ENCODE measurements at places on chromosomes 4 and X.
A peak's percentile ranks its signal among the peaks of the same experiment; 100 is the strongest.

GRCh38 chrX:100085846-100086245 lies 324.2 kb downstream of the PCDH19 start:
- no peak for DNase-seq

- no peak for DNase-seq
Measured at GRCh38 chr4:144356941-144357381, 216.4 kb upstream of the GYPA start.

DNA sequence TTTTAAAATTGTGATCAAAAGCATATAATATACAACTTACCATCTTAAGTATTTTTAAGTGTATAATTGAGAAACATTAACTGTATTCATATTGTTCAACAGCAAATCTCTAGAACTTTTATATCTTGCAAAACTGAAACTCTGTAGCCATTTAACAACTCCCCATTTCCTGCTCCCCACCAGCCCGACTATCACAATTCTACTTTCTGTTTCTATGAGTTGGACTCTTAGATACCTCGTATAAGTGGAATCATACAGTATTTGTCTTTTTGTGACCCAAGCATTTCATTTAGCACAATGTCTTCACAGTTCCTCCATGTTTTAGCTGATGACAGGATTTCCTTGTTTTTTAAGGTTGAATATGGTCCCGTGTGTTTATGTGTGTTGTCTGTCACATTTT lies 106.0 kb downstream of the LRBA start:
- no peak for DNase-seq

DNA sequence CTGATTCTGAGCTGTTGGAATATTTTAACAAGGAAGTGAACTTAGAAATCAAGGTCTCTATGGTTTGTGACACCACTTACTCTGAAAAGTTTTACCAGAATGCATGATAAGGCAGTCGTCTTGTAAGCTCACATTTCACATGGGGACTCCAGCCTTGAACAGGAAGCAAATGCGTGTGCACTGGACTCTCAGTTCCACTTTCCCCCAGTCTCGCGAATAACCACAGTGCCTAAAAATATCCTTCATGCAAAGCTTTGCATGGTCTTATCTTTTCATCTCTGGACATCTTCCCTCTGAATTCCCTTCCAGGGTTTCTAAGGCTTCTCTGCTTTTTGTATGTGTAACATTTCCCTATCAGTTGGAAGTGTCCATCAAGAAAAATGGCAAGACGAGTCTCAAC lies 581.8 kb downstream of the NLGN4X start:
- DNase-seq, result no peak

DNA sequence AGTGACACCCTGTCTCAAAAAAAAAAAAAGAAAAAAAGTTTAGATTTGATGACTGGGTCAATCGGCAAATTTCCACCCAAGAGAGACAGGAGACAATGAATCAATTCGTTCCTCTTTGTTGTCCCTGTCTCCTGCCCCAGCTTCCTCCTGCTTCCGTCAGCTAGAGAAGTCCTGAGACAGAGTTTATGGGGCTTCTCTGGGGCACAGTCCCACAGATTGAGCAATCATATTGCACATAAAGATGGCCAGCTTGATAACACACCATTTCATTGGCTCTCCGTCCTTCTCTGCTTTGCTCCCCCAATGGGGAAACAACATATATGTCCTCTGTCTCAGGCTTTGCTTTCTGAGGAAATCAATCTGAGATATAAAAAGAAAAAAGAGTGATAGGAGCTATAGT lies 78.4 kb upstream of the FUNDC1 start:
- DNase-seq, result no peak

DNA sequence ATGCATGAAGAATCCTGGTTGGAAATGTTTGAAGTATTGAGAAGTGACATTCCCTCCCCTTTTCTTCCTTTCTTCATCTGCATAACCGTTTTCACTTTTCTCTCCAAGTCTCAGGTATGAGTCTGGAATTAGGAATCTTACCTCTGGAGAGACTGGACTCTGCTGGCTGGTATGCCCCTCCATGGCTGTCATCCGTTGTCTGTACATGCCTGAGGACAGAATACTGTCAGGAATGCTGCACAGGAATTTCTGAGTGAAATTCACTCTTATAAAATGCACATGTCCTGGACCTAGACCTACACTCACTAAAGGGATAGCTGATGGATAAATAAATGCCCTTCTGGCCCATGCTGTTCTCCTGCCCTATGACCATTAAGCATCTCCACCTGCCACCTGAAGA lies 179.5 kb downstream of the MSN start:
- no peak for DNase-seq

GRCh38 chrX:40022421-40022820 lies 75.3 kb downstream of the BCOR start:
- no peak for DNase-seq

GRCh38 chr4:152039691-152040090 lies 278.9 kb upstream of the GATB start:
- no peak for DNase-seq

GRCh38 chr4:149951152-149951900 lies 126.9 kb upstream of the DCLK2 start:
- no peak for DNase-seq

GRCh38 chrX:46582325-46582724 lies 8.8 kb downstream of the CHST7 start:
- no peak for DNase-seq

GRCh38 chr4:81639248-81639647 lies 167.5 kb upstream of the RASGEF1B start:
- no peak for DNase-seq

GRCh38 chr4:71732066-71732465 lies 51.8 kb downstream of the GC start:
- no peak for DNase-seq

DNA sequence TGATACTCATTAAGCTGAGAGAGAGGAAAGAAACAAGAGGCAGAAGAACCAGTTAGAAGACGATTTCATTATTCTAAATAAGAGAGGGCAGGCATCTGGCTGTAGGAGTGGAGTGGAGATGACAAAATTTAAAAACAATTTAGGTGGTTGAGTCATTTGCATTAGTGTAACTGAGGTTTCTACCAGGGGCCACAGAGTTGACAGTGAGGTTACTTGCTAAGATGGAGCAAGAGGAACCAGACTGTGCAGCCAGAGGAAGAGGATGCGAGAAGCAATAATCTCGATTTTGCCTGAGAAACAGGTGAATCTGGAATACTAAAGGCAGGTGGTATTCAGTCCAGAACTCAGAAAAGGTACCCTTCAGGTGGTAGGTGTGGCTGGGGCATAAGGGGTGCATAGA lies 491.9 kb downstream of the MID1IP1 start:
- DNase-seq, result no peak

DNA sequence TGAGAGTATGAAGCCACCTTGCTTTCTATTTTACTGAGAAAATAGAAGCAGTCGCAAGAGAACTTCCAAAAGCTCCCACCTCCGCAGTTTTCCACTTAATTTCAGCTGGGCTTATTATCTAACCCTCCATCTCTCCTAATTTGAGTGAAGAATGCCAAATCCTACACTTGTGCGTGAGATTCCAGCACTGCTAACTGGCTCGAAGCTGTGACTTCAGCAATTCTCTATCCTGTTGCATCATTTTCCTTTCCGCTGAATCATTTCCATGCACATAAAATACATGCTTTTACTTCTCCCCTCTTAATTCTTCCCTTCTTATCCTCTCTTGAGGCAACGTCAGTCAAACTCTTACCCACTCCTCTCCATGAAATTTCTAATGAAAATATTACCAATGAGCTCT lies 189.5 kb downstream of the GASK1B start:
- no peak for DNase-seq

GRCh38 chrX:140091125-140091886 lies 126.0 kb upstream of the CXorf66 start:
- peak; percentile 17 for DNase-seq

- DNase-seq, result no peak
Measured at GRCh38 chr4:8192748-8193738, 6.0 kb upstream of the SH3TC1 start.

GRCh38 chrX:27796640-27797257 lies 11.0 kb upstream of the MAGEB10 start:
- no peak for DNase-seq

DNA sequence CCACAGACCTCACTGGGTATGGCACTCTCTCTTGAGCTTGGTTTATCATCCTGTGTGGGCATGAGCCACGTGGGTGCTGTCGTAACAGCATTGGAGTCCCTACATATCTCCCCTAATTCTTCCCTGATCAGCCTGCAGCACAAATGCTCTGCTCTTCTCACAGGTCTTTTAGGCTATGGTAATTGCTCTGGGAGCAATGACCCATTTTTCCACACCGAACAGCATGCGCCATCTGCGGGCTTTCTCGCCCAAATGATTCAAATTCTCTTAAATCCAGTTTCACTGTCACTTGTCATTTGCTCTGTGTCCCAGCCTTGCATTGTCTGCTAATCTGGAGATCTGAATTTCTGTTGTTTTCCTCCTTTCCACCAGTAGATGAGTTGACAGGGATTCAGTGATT lies 48.9 kb upstream of the GATB start:
- no peak for DNase-seq

DNA sequence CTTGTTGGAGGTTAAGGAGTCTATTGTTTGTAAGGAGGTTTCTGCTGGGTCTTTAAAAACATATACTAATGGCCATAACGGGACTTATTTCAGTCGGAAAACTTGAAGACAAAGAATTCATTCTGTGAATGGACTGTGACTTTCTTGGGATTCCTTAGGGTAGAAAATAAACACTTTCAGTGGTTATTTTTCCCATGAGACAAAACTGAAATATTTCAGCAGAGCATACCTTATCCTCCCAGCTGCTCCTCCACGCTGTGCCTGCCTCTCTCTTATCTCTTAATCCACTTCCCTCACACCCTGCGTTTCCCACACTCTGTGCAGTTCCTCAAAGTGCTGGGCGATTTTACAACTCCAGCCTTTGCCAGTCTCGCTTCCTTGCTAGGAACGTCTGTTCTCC lies 47.1 kb upstream of the SORBS2 start:
- no peak for DNase-seq

- DNase-seq, result no peak
Measured at GRCh38 chr4:182916483-182917181, 554 bp downstream of the DCTD start.

DNA sequence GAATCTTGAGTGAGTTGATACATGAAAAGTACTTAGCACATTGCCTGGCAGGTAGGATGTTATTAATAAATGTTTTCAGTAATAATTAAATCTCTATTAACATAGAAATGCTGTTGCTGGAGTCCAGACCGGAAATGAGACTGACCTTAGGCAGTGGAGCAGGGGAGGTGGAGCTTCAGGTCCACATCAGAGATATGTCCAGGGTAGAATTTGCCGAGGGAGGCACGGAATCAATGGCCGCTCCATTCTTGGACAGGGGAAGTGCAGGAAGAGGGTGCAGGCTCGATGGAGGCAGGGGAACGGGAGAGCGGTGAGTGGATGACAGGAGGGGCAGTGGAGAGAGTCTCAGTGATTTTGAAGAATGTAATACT lies 107.3 kb downstream of the GATB start:
- no peak for DNase-seq

- no peak for DNase-seq
Measured at GRCh38 chrX:129686422-129686948, 31.7 kb upstream of the APLN start.

GRCh38 chrX:1673337-1673736 lies 58.5 kb downstream of the ASMT start:
- DNase-seq, result no peak
